ENCODE measurements at places on chromosomes 4 and X.

GRCh38 chr4:8537041-8537461 lies 43.1 kb upstream of the GPR78 start:
- DNase-seq: no peak

GRCh38 chr4:91611782-91612181 lies 692.0 kb upstream of the GRID2 start:
- DNase-seq: no peak

DNA sequence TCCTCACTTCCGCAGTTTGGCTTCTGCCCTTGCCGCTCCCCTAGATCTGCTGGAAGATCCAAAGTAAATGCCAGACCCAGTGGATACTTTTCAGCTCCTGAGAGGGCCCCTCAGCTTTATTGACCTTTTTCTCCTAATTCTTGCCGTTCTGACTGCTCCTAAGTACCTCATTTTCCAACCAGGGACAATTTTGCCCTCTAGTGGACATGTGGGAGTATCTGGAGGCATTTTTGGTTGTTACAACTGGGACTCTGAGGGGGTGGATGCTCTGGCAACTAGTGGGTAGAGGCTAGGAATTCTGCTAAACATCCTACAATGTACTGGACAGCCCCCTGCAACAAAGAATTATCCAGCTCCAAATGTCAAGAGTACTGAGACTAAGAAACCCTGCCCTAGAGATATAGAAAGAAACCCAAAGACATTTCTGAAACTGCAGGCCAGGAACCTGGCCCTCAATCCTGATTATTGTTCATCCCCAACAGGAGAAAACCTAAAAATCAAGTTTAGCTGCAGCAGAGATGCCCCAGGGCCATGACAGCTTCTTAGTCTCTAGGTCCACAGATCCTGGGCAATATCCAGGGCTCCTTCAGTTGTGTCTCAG lies 3.4 kb downstream of the TEX13B start:
- DNase-seq: no peak

- DNase-seq: no peak
Measured at GRCh38 chrX:47206316-47206715, 12.2 kb upstream of the CDK16 start.

- no peak for DNase-seq
Measured at GRCh38 chr4:120616041-120616440, 306.5 kb downstream of the PRDM5 start.

DNA sequence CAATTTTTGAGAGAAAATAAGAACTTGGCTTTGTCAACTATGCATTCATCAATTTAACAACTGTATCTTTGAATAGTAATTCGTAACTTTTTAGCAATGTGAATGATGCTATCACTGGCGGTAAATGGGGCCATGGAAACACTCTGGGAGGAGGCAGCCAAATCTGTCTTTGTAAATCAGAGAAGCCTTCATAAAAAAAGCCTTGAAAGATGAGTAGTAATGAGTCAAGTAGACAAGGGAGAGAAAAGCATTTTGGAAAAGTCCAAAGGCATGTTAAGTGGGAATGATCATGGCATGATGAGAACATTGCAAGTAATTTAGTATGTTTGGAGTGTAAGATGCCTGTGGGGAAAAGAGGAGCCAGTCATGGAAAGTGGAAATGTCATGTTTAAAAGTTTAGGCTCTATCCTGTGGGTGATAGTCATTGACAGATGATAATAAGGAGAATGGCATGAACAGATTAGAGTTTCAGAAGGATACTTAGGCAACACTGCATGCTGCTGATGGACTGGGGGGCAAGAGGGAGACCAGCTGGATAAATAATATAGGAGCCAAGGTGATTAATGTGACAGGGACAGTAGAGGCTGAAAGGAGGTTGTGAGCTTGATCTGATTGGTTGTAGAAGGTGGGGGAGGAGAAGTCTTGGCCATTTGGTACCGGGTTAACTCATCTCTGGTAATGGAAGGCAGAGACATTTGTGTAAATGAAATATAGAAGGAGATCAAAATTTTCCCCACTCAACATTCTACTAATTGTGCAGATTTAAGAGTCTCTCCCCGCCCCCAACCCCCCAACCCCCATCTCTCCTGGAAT lies 16.3 kb downstream of the SPRY1 start:
- DNase-seq: no peak

DNA sequence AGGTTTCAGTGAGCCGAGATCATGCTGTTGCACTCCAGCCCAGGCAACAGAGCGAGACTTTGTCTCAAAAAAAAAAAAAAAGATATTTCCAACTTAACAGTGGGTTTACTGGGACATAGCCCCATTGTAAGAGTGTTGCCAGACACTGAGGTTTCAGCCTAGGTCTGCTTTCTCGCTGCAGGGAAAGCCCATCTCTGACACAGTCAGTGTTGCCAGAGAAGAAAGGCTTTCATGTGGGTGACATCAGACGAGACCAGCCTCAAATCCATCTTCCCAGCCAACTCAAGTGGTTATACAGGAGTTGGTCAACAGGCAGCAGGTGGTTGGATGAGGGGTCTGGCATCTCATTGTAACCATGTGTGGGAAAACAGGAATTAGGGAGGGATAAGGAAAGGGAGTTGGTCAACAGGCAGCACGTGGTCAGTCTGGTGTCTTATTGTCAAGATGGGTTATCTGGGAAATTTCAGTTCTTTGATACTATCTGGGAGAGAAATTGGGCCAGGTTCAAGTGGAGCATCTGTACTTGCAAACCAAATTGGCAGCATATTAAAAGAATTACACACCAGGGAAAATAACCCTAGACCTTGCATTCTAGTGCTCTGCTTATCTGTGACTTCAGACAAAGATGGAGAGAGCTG lies 41.1 kb downstream of the NELFA start:
- no peak for DNase-seq

DNA sequence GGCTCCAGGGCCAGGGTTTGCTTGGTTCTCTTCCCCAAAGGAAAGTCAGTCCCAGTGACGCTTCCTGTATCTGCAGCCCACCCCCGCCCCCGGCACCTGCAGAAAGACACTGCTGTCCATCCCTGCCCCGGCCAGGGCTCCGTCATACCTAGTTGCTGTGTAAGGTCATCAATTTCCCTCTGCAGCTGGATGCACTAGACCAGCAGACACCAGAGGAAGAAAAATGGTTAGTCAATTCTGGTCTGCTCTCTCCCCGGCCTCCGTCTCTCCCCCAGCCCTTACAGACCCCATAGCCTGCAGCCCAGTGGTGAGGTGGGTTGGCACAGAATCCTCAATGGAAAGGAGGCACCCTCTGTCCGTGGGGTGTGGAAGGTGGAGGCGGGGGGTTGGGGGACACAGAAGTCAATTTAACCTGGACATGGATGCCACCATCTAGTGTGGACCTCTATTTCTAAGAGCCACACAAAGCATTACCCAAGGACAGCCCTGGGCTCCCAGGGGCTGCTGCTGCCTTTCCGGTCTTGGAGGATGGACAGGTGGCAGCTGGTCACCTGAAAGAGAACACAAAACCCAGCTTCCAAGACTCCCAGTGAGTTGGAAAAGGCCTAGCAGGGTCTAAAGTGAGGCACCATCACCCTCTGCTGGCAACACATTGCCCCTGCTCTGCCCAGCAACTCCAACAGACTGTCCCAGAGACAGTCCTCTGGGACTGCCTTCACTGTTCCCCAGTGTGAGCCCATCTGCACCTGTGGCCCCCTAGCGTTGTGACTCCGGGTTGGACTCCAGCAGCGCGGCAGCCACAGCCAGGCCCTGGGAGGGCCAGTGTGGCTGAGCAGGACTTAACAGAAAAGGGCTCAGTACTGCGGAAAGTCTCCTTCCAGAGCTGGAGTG lies 40.2 kb upstream of the NHSL2 start:
- DNase-seq: no peak

DNA sequence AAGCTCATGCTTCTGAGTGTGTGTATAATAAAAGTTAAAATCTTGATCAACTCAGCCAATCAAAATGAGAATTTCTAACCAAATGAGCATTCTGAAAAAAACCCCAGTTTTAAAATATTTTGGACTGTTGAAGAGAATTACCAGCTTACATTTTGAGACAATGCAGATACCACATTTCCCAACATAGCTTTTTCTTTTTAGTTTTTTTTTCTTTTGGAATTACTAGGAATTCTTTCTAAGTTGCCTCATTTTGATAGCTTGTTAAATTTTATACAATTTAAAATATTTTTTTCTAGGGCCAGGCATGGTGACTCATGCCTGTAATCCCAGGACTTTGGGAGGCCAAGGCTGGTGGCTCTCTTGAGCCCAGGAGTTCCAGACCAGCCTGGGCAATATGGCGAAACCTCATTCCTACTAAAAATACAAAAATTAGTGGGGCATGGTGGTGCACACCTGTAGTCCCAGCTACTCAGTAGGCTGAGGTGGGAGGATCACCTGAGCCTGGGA lies 2.2 kb downstream of the RP2 start:
- DNase-seq: no peak

DNA sequence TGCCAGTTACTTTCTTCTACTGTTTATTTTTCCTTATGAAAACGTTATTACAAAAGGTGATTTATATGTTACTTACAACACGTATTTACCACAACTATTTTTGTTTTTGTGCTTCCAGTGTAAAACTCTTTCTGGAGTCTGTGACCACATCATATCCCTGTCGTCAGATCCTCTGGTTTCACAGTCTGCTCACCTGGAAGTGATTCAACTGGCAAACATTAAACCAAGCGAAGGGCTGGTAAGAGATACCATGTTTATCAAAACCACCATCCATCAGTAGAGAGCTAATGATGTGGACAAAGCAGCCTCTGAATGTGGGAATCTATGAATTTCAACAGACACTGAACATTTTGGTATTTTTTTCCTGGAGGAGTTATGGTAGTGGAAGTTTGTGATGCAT lies 116.1 kb downstream of the CNKSR2 start:
- no peak for DNase-seq

GRCh38 chr4:85919200-85919887 lies 440.5 kb downstream of the MAPK10 start:
- no peak for DNase-seq

Data from glutamatergic neuron (in vitro differentiated cells).